ENCODE measurements at places on chromosomes 6 and 20.

- no peak for DNase-seq
These were observed 98.2 kb downstream of the SMOC2 start for GRCh38 chr6:168538892-168539811.

DNA sequence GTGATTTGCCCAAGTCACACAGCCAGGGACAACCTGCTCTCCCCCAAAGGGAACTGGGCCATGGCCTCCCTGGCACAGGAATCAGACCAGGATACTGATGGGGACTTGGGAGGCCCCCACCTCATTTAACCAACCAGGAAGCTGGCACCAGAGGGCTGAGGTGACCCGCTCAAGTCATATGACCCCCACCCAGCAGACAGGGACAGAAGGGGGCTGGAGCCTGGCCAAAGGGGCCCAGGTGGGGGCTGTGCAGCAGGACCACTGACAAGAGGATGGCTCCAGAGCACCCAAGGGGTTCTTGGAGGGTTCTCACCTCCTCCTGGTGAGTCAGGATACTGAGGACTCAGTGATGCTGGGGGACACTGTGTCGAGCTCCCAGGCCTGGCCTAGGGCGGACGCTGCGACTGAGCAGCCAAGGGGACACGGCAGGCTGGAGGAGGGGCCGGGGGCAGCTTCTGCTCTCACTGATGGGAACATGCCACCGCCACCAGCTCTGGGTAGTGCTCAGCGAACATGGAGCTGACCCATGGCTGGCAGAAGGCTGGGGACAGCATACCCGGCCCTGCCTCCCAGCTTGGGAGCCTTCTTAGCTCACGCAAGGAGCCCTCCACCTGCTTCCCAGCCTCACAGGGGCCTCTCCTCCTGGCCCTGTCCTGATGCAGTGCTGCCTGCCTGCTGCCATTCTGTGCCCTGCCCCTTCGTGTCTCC, 1.2 kb downstream of the CST7 start:
- DNase-seq: no peak

- peak; percentile 62 for DNase-seq
These were observed 61.7 kb downstream of the UTRN start for GRCh38 chr6:144346719-144347447.

- no peak for DNase-seq
These were observed 25.3 kb downstream of the GMDS start for GRCh38 chr6:2220154-2220553.

GRCh38 chr20:17835240-17835933, 133.2 kb downstream of the SNX5 start:
- no peak for DNase-seq

DNA sequence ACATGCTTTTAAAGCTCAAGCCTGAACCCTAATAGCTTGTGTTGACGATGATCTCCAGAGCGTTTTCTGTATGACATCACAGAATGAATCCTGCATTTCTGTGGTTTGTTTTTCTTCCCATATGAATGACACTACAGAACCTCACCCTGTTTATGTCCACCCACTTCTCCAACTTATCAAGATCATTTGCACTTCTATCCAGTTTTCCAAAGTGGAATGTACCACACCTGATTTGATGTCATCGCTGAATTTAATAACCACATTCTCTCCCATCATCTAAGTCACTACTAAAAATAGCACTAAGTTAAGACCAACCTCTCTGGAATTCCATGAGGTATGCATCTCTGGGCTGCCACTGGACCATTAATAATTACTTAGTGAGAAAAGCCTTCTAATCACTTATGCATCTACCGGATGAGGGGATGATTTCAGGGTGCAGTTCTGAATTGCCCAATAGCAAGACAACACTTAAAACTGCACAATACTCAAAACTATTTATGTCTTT, 33.3 kb upstream of the CITED2 start:
- DNase-seq: no peak

- DNase-seq: no peak
These were observed 8.2 kb downstream of the SENP6 start for GRCh38 chr6:75609639-75610590.

DNA sequence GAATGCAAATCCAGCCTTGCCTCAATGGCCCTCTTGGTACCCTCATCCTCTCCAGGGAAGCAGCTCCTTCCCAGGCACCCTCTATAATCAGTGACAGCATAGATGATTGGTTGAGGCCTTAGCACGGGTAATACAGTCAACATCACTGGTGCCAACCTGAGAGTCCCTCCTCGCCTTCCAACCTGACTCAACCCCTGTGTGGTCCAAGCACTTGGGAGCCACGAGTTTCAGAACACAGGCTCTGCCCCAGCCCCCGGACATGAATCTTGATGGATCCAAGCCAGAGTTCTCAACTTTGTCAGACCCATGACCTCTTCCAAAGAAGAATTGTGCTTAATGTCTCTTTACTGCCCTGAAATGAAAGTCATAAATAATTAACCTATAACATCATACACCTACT, 213.9 kb downstream of the PREX1 start:
- no peak for DNase-seq

DNA sequence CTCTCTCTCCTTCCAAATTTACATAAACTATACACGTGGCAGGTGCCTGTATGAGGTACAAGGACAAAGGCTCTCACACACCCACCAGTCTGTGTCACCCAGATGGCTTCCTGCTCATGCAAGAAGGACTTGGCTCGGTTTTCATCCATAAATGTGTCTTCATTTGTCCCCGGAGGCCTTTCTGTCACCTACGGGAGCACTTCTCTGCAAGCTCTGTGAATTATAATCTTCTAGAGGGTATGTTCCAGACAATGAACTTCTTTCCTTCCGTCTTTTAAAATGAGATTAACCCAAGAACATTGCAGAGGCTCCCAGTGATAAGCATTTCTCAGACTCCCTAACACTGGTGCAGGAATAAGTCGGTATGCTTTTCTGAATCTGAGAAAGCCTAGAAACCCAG, 123.6 kb downstream of the PTPRT start:
- DNase-seq: no peak

DNA sequence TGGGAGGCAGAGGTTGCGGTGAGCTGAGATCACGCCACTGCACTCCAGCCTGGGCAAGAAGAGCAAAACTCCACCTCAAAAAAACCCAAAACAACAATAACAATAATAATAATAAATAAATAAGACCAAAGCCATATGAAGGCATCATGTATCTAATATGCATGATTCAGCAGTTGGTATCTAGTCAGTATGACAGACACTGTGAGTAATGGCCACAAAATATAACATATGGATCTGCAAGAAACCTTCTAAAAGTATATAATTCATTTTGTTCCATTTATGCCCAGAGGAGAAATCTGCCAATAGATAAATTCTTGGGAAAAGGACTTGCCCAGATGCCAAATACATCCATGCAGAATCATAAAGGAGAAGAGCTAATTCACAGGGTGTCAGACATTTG, 252.3 kb downstream of the BTBD9 start:
- DNase-seq: no peak

DNA sequence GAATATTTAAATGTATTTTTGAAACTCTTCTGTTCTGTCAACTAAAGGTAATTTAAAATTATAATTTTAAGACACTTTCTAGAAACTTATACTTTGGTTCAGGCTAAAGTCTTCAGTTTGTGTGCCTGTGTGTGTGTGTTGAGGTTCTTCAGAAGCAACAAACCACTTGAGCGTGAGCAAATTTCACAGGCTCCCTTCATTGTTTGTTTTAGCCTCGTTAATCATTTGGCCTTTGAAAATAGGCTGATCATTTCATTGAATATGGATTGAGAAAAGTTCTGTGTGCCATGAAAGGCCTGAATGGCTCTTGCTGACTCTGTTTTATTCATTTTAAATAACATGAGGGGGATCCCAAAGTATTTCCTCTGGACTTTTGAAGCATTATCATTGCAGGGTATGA, 420.1 kb downstream of the CDKAL1 start:
- no peak for DNase-seq

GRCh38 chr6:35786810-35787209, 6.0 kb downstream of the CLPSL1 start:
- no peak for DNase-seq

- DNase-seq: peak; percentile 51
These were observed at the start of gene ZDHHC14 for GRCh38 chr6:157380779-157381561. Gene ZDHHC14, plus strand, starts transcription at chr6:157381190.

DNA sequence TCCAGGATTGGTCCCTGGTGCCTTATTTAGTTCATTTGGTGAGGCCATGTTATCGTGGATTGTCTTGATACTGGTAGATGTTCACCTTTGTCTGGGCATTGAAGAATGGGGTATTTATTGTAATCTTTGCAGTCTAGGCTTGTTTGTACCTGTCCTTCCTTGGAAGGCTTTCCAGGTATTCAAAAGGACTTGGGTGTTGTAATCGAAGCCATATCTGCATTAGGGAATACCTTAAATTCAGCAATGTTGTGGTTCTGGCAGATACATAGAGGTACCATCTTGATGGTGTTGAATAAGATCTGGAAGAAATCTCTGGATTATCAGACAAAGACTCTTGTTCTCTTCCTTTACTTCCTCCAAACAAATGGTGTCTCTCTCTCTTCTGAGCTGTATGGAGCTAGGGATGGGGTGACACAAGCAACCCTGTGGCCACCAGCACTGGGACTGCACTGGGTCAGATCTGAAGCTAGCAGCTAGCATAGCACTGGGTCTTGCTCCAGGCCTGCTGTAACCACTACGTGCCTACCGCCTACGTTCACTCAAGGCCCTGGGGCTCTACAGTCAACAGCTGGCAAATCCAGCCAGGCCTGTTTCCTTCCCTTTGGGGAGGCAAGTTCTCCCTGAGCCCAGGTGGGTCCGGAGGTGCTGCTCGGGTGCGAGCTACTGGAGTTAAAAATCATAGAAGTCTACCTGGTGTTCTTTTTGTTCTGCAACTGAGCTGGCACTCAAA, 261.1 kb upstream of the CITED2 start:
- DNase-seq: no peak

GRCh38 chr6:15770347-15771143, 107.7 kb upstream of the DTNBP1 start:
- DNase-seq: no peak

DNA sequence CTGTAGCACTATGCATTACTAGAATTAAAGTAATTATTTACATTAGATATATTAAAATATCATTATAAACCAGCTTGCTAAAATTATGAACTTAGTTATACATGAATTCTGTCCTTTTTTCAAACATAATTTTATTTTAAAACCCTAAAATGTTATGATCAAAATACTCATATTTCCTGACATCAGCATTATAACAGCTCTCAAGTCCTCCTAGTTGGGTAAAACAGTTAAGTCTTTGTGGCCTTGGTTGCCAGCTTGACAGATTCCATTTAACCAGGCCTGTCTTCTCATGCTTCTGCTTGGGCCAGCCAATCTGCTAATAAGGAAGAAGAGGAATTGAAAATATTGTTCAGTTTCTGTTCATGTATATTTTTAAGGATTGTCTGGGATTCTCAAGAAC, 147.9 kb upstream of the SLC35B3 start:
- no peak for DNase-seq

- DNase-seq: no peak
These were observed 117.6 kb downstream of the HIVEP2 start for GRCh38 chr6:142827369-142827768.

DNA sequence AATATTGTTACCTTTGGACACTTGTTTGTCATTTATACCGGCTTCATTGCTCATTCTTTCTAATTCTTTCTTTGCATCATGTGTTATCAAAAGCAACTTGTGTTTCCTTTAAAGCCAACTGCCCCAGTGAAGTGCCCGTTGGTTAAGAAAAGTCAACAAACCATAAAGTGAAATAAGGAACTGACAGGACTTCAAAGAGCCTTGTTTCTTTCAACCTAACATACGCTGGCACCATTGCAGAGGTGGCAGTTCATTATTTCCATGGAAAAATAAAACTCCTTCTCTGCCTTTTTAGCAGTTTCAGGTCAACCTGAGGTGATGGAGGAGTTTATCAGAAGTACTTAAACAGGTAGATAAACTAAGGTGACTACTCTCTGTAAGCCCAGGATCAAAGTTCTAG, 28.8 kb downstream of the FERMT1 start:
- DNase-seq: no peak

GRCh38 chr6:82144007-82144851, 103.3 kb downstream of the IBTK start:
- DNase-seq: peak; percentile 73

GRCh38 chr20:11128220-11128718, 454.5 kb upstream of the JAG1 start:
- DNase-seq: no peak

DNA sequence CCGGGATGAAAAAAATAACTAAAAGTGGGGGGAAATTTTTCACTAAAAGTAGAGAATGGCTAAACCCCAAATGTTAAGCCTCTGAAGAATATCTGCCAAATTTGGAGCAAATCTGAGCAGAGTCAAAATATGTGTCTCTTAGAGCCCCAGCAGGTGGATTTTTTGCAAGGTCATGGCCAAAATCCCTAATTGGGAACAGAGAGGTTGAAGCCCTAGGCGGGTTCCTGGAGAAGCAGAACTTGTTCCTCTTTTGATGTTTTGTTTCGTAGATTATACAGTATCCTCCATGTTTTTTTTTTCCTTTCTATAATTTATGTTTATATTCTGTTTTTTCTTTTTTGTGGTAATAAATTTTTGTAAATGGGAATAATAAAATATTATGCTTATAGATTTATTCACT, 94.4 kb downstream of the PLCB4 start:
- DNase-seq: no peak

DNA sequence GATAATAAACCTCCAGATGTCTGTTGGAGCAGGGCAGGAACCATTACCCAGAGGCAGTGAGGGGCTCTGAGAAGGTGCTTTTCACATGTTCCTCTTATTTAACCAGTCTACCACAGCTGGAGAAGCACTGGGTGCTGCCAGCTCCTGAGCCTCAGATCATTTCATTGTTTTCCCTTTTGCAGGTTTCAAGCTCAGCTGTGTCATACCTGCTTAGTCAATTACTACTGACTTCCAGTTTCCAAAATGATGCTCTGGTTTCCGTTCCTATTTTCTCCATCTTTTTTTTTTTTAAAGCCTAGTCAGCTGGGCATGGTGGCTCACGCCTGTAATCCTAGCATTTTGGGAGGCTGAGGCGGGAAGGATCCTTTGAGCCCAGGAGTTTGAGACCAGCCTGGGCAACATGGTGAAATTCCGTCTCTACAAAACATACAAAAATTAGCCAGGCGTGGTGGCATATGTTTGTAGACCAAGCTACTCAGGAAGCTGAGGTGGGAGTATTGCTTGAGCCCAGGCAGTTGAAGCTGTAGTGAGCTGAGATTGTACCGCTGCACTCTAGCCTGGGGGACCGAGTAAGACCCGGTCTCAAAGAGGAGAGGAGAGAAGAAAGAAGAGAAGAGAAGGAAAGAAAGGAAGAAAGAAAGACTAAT, 6.7 kb downstream of the FLOT1 start:
- DNase-seq: no peak
